ENCODE measurements at places on chromosomes 1 and 21.

DNA sequence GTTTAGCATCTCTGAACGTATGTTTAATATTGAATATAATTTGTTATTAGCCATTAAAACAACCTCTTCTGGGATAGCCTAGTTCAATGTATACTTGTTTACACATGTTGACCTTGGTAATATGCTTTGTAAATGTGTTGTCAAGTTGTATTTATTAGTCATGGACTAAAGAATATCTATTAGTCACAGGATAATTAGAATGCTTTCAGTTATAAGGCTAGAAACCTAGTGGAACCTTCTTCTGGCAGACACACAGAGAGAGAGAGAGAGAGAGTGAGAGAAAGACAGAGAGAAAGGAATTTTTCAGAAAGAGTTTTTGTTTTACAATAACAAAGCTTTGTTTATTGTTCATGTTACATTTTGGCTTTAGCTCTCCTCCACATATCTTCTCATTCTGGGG, 181.1 kb upstream of the APP start:
- DNase-seq: no peak

DNA sequence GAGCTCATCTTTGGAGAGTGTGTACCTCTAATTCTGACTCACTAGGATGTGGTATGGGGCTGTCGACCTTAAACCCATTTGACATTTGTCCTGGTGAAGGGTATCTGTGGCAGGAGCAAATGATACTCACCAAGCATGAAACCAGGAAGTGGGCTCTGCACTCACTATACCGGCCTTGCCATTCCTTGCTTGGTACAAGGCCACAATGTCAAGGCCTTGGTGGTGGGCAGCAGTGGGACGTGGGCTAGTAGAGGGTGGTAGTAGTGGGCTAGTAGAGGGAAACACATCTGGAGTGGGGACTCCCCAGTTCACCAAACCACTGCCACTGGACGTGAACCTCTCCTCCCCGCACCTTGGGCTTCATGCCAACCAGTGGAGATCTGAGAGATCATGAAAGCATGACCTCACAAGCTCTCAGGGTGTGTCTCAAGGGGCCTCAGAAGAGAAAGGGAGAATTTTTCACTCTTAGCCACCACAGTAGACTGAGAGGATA, 11.5 kb downstream of the TNFSF4 start:
- peak; percentile 36 for DNase-seq

DNA sequence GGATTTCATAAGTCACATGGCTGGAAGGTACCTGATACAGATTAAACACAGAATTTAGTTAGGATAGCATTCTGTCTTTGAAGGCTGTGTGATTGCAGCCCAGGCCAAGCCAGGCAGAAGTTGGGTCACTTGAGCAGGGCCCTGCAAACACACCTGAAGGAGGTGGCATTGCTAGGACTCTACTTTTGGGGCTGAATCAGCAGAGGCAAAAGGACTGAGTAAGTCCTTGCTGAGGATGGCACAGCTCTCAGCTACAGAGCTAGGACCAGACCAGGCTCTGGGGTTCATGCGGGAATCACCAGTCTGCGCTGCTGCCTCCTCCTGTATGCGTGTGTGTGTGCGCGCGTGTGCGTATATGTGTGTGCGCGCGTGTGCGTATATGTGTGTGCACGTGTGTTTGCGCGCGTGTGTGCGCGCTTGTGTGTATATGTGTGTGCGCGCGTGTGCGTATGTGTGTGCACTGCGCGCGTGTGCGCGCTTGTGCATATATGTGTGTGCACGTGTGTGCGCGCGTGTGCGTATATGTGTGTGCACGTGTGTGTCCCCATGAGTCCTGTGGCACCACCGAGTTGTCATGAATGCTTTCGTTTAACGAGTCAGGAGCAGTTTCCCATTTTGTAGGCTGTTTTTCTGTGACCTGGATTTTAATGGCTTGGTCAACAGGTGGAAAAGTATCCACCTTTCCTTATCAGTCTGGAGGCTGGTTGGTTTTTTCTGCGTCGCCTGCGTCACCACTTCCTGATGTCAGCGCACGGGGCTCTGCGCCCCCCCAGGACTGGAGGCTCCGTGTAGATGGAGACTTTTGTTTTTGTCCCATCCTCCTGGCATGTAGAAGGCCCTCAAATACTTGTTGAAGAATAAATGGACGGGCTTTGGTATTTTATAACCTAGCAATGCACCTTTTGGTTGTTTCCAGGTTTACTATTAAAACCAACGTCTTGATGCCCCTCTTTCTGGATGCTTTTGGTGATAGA, 34.7 kb downstream of the ADARB1 start:
- DNase-seq: no peak

DNA sequence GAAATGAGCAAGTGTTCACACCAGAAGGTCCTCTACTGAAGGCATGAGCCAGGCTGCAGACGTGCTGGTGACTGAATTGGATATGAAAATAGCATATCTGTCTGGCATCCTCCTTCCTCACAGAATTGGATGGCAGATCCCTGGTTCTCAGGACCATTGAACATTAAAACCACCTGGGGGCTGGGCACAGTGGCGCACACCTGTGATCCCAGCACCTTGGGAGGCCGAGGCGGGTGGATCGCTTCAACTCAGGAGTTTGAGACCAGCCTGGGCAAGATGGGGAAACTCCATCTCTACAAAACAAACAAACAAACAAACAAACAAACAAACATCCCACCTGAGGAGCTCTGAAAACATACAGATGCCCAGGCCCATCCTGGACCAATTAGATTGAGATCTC, 23.4 kb downstream of the TEX35 start:
- DNase-seq: no peak

DNA sequence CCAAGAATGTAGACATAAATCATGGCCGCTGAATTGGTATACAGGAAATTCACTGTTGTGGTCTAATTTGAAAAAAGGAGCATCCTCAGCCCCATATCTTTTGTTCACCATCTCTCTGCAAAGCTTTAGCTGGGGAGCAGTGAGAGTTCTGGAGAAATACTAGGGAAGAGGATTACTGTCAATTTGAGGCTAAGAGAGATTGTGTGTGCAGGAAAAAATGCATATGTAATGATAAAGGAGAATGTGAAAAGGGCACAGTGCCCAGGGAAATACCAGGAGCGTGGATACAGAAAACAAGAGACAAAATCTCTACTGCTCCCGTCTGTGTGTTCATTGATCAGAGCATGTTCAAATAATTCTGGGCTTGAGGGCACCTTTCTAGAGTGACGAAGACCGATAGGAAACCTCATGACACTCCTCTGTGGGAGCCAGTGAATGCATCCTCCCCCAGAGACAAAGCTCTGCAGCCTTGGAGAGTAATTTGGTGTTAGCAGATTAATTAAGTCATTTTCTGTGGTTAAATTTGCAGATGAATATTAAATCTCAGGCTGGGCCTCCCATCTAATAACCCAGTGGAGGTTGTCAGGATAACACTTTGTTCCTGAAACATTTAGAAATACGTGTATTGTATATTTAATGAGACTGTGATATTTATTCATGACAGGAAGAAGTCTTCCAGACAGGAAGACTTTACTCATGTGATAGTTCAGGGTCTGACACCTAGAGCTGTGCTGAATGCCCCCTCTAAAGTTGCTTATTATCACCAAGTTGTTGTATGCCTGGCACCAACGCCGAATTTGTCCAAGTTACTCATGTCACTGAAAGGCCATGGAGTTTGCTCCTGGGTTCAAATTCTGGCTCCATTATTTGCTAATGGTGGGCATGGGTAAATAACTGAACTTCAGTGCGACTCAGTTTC, 287.3 kb upstream of the SGIP1 start:
- no peak for DNase-seq

DNA sequence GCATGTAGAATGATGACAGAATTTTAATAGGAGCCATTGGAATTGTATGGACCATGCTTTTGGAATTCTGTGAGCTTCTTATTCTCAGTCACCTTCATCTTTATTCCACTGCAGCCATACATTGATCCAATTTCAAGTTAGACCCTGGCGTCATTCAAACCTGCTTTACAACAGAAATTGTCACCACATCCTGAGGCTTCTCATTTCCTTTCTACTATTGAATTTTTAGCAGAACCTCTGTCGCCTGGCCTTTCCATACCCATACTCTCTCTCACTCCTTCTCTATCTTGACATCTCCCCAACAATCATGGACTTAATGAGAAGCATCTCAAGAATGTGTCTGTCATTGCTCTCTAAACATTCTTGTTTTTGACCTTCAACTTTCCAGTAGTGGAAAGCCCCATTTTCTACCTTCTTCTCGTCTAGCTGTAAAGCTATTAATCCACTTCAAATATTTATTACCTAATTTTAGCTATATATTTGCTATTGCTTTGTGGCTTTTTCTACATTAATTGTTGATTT, 74.1 kb downstream of the CRB1 start:
- no peak for DNase-seq

DNA sequence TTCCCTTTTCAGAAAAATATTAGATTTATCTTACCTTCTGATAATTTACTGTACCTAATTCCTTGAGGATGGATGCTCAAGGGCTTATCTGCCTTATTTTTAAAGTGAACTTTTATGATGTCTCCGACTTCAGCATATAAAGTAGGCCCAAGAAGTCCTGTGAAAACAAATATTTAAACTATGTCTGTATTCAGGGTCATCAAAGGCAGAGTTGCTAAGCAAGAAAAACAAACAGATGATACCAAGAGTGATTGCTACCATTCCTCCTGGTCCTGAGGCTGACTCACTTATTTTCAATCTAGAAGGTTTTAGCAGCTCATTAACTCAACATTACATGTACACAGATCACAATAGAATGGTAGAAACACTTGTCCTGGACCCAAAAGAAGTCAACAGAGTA, 14.1 kb downstream of the F5 start:
- no peak for DNase-seq

DNA sequence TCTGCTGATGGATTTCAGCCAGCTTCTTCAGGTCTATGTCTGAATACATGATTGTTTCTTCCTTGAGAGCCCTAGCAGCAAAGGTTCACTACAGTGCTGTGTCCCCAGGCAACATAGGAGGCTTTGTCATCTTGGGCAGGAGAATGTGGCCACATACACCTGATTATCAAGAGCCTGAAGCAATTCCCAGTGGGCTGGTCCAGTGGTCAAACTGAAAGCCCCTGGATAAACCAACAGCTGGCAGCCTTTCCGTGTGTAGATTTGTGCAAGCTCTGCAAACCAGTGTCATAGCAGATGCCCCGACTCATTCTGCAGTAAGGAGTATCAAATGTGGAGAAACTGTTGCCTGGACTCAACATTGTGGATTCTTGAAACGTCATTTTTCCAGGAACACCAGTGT, 2.3 kb upstream of the GIPC2 start:
- DNase-seq: no peak

DNA sequence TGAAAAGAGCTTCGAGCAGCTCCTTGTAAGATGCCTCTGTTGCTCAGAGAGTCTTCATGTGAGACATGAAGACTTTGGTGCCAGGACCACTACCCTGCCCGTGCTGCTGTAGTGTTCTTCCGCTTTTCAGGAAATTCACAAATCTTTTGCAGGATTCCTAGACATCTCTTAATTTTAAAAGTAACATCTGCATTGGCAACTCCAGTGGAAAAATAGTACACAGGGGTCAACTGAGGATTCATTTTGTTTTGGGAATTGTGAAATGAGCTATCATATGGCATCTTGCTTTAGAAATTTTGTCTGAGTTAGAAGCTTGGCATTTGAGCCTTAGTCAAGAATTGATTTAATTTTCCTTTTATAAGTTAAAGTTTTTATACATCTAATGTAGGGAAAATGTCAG, 7.2 kb downstream of the PRDM2 start:
- DNase-seq: no peak

All from stimulated activated CD4-positive, alpha-beta T cell treated with anti-CD3 and anti-CD28 coated beads, Interleukin-15, amount 100 ng/mL, for 48 hours (primary cell).